ENCODE measurements at places on chromosomes 16 and 17. TPM values are rescaled to one million over a fixed set of nuclear protein-coding genes. Genes with fewer than 3 reads are reported as not detected.

DNA sequence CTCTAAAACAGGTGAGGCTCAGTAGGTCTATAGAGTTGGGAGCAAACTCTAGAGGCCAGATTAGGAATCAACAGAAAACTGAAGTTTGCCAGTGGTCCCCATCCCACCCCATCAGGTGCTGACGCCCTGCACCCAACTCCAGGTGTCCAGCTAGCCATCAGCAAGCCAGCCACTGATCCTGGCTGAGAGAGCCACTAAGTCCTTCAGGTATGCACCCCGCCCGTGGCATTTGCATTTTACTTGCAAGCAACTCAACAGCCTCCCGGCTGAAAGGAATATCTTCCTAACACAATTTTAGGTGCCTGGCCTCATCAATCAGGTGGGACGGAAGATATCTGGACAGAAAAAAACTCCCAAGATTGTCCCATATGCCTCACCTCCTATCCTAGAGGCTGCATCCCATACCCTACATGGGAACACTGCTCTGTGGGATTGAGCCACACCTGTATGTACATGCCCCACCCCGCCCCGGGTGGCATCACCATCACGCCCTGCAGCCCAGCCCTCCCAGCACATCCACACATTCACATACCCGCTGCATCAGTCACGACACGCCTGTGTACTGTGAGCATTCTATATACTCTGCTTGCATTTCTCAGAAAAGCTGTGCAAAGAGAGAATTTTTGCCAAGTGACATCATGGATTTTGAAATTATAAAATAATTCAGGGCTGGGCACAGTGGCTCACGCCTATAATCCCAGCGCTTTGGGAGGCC is 8.3 kb downstream of the OTOP3 start:
- DNase-seq = no peak

DNA sequence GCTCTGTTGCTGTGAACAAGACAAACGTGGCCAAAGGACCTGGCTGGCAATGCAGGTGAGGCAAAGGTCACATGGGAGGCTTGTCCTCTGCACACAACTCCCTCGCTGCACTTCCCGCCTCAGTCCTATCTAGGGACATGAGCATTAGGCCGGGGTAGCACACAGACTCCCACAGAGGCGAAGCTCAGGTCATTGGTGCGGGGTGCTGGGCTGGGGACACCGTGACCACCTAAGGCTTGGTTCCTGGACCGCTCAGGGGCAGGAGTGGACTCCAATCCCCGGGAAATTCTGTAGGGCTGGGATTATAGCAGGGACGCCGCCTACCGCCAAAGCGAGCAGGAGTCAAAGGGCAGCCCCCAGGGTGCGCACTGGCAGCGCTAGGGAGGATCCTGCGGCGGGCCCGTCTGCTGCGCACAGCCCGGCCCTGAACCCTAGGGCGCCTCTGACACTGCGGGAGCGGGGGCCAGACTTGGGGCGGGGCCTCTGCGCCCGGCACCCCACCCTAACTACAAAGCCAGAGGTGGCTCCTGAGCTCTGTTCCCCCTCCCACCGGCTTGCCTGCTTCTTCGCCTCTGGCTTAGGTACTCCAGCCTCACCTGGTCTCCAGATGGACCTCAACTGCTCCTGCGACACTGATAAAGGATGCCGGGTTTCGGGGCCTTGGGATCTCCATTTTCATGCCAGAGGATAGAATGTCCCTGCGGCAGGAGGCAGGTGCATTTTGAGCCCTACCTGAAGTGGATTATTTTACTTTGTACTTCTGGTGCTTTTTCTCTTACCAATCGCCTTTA is 3.9 kb upstream of the MT1B start:
- no peak for DNase-seq

Gene LPCAT2
- 3.1 TPM for total RNA-seq

Gene C16orf87
- total RNA-seq = 10.1 TPM

- no peak for DNase-seq
These were observed 14.5 kb downstream of the KANSL1 start for GRCh38 chr17:46178550-46179214.

DNA sequence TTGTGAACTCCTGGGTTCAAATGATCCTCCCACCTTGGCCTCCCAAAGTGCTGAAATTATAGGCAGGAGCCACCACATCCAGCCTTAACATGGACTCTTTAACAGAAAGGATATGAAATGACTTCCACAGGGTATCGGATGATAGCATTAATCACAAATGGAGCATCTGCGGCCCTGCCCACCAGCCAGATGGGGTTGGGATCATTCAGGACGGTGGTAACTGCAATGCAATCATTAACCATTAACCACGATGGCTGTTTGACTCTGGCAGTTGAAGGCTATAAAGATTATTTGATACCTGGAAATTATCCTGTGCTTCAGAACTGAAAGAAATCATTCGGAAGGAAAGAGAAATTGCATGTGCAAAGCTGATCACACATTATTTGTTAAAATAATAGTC is 5.3 kb upstream of the CHST5 start:
- DNase-seq = no peak

DNA sequence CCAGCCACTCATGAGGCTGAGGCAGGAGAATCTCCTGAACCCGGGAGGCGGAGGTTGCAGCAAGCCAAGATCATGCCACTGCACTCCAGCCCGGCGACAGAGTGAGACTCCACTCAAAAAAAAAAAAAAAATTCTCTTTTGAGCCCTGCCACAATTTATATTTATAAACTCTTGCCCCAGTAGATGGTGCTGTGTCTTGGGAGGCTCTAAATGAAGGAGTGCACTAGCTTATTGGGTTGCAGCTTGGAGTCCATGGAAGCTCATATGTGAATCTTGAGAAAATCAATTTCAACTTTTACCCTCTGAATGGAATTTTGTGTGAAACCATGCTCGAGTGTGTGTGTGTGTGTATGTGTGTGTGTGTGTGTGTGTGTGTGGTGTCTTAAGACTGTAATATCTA is 420.1 kb downstream of the HS3ST4 start:
- DNase-seq = no peak

DNA sequence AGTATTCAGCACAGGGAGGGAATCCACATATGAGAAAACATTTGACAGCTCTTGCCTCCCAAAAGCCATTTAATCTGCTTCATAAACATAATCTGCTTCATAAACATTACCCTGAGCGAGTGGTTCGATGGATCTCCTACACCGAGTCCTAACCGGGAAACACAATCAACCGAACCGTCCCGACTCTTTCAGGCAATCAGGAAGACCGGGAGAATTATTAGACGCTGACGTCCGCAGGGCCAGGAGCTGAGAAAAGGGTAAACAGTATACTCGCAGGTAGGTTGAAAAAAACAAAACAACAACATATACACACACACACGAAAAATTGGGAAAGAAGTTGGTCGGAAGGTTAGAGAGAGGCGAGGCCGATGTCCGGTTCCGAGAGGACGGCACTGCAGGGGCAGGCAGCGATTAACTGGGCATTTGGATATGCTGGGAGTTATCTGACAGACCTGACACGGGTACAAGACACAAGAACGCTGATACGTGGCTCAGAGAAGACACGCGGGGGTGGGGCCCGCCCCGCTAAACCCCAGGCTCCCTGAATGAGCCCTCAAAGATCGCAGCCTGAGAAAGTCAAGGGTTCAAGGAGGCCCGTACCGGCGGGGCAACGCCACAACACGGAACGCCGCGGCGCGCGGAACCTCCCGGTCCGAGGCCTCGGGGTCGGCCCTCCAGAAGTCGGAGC is 585 bp downstream of the AP1G1 start:
- DNase-seq = no peak

- no peak for DNase-seq
These were observed 83.4 kb downstream of the LYRM1 start for GRCh38 chr16:20984019-20984418.

- no peak for DNase-seq
These were observed 1.6 kb downstream of the PSMB10 start for GRCh38 chr16:67935101-67935401.

- no peak for DNase-seq
These were observed 184.1 kb upstream of the ZFHX3 start for GRCh38 chr16:73231944-73232554.

GRCh38 chr17:28041844-28042656 is 427 bp upstream of the NLK start:
- DNase-seq = no peak

DNA sequence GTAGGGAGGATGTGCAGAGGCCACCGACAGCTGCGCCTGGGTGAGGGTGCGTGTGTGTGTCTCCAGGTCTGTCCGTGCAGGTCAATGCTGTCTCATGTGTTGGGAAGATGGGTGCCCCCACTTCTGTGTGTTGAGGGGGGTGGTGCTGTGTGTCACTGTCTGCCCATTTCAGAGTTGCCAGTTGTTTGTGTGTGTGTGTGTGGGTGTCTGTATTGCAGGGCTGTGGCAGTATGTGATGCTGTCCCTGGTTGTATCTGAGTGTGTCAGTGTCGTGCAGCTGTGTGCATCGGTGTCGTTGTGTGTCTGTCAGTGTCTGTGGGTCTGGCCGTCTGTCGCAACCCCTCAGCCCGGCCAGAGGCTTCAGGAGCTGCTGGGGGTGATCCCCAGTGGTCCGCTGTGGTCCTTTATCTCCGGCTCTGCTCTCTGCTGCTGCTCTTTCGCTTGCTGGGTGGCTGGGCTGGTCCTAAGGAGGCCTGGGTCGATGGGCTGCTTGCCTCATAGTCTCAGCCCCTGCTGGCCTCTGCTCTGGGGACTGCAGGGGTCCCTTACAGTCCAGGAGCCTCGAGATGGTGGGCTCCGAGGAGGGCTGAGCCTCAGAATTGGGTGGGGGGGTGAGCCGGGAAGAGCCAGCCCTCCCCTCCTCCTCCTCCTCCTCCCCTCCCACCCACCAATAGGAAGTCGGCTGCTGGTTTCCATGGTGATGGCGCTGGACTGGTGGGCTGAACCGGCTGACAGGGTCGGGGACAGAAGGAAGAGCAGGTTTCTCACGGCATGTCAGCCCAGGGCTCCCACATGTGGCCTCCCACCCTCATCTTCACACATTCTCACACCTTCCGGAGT is at the start of gene TSPOAP1:
TSS of gene TSPOAP1 (minus strand) at position 601 of the 840 bp plus-strand sequence. CDS start 875 bp downstream, outside the sequence.
- no peak for DNase-seq

DNA sequence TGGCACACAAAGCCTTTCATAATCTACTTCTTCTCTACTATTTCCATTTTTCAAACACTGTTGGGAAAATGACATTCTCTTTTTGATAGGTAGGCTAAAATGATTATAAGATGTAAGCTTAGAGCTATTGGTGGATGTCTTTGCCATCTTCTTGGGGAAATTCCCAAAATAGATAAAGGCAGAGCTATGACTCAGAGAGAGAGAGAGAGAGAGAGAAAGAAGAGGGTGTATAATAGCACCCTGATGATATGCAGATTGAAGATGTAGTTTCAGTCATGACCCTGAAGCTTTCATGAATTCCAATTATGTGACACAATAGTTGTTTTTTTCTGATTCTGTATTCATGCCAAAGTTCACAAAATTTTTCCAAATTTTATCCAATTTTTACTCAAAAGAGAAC is 529.1 kb downstream of the HS3ST4 start:
- DNase-seq = no peak

DNA sequence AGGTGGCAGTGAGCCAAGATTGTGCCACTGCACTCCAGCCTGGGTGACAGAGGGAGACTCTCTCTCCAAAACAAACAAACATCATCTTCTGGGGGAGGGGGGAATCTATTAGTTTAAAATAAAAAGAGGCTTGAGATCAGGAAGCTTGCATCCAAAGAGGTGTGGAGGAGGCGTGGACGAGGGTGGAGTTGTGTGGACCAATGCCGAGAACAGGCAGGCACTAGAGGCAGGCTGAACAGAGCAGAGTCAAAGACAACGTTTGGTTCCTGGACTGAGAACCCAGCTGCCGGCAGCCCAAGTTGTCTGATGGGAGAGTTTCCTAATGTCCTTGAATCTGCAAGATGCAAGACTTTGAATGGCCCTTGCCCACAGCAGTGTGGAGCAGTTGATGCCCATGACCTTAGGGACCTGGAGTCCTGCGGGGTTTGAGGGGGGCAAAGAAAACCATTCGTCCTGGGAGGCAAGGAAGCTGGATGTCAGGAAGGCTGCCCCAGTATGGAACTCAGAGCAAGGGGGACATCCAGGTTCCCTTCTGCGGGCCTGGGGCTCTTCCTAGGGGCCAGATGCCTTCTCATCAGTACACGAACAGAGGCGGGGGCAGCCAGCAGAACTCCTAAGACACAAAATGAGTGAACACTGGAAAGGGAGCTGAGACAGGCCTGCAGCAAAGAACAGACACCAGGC is 9.2 kb downstream of the TBC1D16 start:
- no peak for DNase-seq

- peak; percentile 97 for DNase-seq
These were observed 64.1 kb downstream of the TIMM22 start for GRCh38 chr17:1060991-1061390.

GRCh38 chr17:68190495-68190894 is 57.3 kb upstream of the AMZ2 start:
- DNase-seq = no peak

- DNase-seq = no peak
These were observed 4.3 kb downstream of the CHCT1 start for GRCh38 chr17:60426596-60426995.

DNA sequence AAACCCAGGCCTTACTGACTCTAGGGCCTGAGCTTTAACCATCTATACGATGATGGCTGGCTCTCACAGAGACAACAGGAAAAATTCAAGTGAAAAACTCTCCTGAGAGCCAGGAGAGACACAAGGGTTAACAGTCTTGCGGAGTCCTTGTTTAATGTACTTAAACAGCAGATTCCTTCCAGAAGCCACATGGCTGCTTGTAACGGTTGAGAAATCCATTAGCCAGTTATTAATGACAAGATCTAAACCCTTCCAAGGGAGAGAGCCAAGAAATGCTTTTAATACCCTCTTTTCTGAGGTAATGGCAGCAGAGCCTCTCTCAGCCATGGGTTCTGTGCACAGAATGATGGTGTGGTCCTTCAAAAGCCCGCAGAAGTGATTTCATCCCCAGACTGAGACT is 5.2 kb upstream of the ALDOA start:
- no peak for DNase-seq

GRCh38 chr17:40348562-40349476 is 15.7 kb downstream of the GJD3 start:
- DNase-seq = no peak

Data from kidney epithelial cell (primary cell).